Stimulated activated CD4-positive, alpha-beta T cell treated with anti-CD3 and anti-CD28 coated beads, Interleukin-1b, Interleukin-23, amount 100 ng/mL, for 48 hours (primary cell): ENCODE measurements at places on chromosomes 1 and 21.

DNA sequence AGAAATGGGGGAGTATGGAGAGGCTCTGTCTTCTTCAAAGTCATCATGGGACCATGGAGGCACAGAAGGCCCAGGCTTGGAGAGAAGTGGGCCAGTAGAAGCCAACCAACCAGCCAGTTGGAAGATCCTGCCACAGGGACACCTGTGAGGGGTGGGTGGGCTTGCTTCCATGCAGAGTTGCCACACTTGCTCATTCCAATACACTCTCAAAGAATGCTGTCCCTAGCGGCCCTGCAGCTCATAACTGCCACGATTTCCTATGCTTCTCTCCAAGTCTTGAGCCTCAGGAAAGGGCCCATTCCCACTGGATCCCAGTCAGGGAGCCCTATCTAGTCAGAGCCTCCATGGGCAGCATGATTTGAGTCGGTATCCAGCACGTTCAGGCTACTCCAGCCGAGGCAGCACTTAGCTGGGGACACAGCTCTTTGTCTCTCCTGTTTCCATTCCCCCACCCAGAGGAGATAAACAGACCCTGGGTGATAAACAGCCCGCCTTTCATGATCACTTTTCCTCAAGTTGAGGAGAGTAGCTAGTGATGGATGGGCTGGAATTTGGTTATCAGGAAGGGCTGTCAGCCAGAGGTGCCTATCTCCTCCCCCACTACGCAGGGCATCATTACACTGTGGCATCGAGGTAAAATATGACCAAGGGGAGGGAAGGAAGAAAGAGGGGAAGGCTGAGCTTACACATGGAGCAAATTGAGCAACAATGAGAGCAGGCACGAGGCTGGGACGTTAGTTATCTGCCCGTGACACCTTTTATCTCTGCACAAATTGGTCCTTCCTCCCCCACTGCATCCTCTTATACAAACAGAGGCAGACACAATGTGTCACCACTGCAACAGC lies 64.6 kb downstream of the ERI3 start:
- no peak for DNase-seq

DNA sequence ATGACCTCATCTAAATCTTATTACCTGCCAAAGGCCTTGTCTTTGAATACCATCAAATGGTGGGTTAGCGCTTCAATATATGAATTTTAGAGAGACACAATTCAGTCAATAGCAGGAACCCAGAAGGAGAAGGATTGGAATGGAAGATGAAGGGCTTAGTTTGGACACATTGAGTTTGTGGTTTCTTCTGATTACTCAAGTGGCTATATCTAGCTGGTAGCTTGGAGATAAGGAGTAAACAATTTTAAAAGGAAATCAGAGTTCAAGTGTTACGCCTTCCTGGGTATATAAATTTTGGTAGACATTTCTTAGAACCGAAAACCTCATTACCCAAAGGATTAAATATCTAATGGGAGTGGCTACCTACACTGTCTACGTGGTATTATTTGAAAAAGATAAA lies 80.2 kb downstream of the RGS2 start:
- no peak for DNase-seq

GRCh38 chr1:38670544-38671122 lies 188.9 kb downstream of the RRAGC start:
- no peak for DNase-seq

DNA sequence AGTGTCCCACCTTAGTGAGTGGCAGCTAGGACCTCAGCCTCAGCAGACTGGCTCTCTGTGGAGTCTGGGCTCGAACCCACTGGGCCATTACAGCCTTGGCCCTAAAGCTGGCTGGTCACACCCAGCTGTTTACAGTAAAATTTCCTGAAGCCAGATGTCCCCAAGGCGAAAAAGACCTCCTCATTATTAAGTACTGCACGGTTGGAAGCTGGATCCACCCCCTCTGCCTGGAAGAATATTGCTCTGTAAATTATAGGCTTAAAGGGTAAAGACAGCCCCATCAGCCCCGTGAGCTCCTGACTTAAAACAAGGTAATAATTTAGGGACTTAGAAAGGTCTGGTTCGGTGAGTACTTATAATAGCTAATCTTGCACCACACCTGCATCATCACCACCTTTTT lies 30.3 kb upstream of the TMEM51 start:
- no peak for DNase-seq

GRCh38 chr1:9859281-9860014 lies 35.7 kb upstream of the CLSTN1 start:
- no peak for DNase-seq

GRCh38 chr1:110556471-110556807 lies 37.5 kb upstream of the KCNA10 start:
- DNase-seq = no peak

DNA sequence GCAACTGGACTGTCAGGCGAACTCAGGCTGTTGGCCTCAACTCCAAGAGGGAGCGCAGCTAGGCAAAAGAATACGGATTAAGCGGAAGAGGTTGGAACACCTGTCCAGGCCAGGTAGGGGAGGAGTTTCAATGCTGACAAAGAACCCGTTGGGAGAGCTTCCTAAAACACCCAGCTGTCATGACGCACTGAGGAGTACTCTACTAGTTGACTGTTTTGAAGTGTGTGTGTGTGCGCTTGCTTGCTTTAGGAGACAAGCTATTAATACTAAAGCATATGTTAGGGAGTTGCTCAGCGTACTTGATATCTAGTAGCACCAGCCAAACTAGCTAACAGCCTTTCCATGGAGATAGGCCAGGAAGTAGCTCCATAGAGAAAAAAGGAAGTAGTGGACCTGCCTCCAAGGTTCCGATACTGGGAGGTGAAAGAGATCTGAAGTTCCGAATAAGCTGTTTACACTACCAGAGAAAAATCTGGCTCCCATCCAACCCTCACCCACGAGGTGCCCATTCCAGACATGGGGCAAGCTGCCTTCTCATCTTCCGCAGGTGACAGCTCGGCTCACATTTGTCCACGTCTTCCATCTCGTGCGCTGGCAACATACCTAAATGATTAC lies 974 bp upstream of the FNBP1L start:
- DNase-seq = no peak

- DNase-seq = no peak
Observed at GRCh38 chr1:3066826-3067225, 2.2 kb upstream of the PRDM16 start.

DNA sequence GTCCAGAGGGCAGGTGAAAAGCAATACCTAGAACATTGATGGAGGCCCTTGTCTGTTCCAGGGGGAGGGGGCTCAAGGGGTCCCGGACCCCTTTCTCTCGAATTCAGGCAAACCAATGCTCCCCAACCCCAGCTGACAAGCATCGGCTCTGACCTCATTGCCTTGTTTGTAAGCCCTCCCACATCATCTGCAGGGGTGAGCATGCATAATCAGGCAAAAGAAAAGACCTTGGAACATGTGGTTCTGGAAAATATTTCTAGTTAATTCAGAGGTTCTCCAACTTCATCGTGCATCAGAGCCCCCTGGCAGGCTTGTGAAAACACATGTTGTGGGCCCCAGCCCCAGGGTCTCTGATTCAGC lies 231.3 kb downstream of the TOMM20 start:
- no peak for DNase-seq

GRCh38 chr1:230568008-230568407 lies 74.3 kb upstream of the COG2 start:
- DNase-seq = peak; percentile 57
